ENCODE measurements at places on chromosomes 1 and 21.

DNA sequence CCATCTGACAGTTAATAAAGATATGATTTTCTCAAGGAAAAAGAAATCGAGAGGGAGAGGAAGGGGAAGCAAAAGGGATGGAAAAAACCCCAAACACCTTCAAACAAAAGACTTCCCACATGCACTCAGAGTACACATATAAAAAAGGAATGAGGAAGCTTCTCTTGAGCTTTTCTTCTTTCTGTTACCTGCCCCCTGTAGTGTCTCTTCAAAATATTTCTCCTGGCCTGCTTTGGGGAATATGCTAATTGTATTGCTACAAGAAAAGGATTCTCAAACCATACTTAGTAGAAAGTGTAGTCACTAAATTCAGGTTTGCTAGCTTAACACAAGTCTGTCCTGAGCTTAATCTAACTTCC lies 58.7 kb downstream of the KIF14 start:
- no peak for DNase-seq

- no peak for DNase-seq
Observed at GRCh38 chr1:40383095-40383487, 9.6 kb downstream of the SMAP2 start.

- DNase-seq = no peak
Observed at GRCh38 chr1:94039514-94039870, 81.5 kb downstream of the ABCA4 start.

DNA sequence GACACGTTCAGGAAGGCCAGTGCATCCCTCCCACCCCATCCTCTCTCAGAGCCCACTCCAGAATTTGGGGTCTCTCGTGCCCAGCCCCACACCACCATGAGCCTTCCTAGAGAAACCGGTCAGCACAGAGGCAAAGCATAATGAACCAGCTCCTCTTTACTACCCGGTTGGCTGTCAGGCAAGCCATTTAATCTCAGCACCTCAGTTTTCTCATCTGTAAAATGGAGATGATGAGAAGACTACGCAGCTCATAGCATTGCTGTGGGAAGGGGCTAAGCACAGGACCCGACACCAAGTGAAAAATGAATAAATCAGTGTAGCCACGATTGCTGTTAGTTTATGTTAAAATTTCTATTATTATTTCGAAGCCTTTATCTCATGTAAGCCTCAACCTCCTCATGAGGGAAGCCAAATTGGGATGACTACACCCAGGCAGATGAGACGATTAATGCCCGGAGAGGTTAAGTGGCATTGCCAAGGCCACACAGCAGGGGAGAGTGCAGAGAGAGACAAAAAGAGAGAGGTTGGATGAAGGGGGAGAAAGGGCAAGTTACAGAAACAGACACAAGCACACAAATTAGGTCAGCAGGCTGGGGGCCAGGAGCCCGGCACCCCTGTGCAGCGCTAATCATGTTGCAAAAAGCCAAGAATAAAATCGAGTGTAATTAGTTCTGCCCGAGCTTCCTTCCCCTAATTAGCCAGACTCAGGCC lies 25.7 kb downstream of the SDC3 start:
- no peak for DNase-seq

- DNase-seq = no peak
Observed at GRCh38 chr1:175968486-175969172, 225.2 kb upstream of the TNR start.

DNA sequence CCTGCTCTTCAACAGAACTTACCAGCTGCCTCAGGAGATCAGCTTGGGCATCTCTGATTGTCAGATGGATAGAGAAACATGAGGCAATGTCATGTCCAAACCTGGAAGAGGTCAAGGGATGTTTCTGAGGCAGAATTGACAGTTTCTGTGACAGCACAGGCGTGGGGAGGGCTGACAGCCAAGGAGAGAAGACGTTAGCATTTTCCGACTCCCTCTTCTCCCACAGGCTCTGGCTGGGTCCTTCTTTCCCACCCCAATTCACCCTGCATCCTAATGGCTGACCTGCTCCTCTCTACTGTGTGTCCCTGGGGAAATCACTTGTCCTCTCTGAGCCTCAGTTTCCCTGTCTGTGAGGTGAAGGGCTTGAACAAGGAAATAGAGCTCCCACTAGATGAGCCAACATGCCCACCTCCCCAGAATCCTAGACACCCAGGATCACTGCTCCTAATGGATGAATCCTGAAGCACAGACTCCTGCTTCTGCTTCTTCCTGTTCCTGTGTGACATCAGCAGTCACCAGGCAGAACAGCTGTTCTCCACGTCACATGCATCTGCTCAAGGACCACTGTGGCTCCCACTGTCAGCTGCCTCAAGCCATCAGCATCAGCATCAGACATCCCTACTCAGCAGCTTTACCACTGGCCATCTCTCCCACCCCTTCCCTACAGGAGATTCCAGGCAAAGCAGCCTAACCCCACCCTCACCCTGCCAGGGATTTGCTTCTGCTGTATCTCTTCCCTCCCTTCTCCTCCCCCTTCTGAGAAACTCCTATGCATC lies 408.0 kb downstream of the MATN1 start:
- no peak for DNase-seq

DNA sequence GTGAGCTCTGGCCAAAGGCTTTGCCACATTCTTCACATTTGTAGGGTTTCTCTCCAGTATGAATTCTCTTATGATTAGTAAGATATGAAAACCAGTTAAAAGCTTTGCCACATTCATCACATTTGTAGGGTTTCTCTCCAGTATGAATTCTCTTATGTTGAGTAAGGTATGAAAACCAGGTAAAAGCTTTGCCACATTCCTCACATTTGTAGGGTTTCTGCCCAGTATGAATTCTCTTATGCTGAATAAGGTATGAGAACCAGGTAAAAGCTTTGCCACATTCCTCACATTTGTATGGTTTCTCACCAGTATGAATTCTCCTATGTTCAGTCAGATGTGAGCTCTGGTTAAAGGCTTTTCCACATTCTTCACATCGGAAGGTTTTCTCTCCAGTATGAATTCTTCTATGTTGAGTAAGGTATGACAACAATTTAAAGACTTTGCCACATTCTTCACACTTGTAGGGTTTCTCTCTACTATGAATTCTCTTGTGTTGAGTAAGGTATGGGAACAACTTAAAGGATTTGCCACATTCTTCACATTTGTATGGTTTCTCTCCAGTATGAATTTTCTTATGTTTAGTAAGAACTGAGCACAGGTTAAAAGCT lies 20.7 kb downstream of the ZNF695 start:
- DNase-seq = no peak

- no peak for DNase-seq
Observed at GRCh38 chr1:65866439-65866838, 73.7 kb downstream of the PDE4B start.

DNA sequence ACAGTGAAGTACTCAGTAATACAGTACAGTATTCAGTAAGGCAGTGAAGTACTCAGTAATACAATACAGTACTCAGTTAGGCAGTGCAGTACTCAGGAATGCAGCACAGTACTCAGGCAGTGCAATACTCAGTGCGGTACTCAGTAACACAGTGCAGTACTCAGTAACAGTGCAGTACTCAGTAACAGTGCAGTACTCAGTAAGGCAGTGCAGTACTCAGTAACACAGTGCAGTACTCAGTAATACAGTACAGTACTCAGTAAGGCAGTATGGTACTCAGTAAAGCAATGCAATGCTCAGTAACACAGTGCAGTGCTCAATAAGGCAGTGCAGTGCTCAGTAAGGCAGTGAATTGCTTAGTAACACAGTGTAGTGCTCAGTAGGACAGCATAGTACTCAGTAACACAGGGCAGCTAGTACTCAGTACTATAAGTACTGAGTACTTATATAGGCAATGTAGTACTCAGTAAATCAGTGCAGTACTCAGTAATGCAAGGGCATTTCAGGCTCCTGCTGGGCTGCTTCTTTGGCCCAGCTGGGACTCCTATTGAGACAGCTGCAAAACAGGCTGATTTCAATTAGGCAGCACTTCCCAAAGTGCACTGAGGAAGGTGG lies 411.3 kb downstream of the DISC1 start:
- DNase-seq = no peak

DNA sequence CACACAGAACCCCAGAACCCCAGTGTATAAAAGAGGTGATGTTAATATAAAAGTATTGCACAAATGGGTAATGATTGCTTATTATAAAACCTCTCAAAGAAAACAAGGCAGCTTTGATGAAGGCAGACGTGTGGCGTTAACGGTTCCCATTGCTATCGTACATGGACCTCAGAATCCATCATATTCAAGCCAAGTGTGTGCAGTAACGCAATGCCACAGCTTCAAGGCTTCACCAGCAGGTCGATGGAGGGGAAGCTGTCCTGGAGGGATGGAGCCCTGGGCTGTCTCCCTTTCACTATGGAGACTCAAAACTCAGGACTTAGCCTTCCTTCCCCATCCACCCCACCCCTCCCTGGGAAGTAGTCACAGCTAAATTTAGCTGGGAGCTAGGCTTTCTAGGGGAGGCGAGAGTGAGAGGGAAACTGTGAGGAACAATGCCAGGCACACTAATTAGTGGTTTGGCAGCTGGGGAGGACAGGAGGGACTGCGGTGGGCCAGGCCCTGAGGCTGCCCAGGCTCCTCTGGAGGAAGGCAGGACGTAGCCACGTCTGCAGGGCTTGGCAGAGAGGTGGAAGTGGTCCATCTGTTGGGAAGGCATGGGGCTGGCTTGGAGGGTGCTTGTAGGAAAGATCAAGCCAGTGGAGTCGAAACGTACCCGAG lies 121.2 kb downstream of the HMGB4 start:
- no peak for DNase-seq

DNA sequence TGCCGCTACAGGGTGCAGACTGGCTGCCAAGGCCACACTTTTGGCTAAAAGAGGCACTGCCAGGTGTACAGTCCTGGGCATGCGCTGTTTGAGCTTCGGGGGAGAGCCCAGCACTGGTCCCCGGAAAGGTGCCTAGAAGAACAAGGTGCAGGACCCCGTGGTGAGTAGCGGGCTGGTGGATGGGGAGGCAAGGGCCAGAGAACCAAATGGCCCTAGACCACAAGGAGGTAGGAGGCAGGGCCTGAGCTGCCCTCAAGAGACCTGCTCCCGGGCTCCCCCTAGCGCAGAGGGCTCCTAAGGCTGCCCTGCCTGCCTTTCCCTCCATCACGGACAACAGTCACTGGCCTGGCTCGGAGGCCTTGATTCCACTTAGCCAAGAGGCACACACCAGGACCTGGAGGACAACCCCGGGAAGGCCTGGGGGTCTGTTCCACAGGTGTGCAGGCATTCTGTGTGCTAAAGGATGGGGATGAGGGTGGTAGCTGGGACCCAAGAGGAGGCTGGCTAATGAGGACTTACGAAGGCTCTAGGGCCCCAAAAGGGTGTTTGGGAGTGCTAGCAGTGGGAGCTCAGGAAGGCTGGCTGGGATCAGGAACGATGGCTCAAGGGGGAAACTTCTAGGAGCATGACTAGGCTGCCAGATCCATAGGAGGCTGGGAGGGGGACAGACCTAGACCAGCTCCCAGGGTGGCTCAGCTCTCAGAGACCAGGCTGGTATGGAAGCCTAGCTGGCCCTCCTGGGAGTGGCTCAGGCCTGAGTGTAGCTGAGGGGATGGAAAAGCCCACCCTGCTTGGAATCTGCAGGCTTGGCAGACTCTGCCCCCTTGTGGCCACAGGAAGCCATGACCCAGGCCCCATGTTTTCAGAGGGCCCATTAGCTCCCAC lies 742 bp downstream of the ARTN start:
- no peak for DNase-seq

- DNase-seq = no peak
Observed at GRCh38 chr1:57204942-57205787, 218.7 kb downstream of the DAB1 start.

GRCh38 chr1:189706594-189706993 lies 771.1 kb downstream of the BRINP3 start:
- no peak for DNase-seq

GRCh38 chr1:51957618-51958017 lies 32.9 kb downstream of the RAB3B start:
- no peak for DNase-seq

DNA sequence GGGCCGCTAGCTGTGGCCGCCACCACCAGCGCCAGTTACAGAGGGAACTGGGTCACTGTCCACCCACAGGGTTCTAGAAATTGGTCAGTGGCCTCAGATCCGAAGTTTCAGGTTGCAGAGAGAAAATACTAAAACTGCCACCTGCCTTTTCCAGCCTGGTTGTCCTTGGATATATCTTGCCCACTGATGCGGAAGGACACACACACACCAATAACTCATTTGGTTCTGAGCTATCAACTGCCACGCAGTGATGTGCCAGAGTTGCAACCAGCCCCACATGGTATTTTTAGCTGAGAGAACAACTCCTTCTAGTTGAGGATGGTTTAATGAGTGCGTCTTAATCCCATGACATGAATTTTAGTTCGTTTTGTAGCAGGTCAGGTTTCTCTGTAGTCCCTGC lies 68.1 kb downstream of the SH3BGR start:
- no peak for DNase-seq

DNA sequence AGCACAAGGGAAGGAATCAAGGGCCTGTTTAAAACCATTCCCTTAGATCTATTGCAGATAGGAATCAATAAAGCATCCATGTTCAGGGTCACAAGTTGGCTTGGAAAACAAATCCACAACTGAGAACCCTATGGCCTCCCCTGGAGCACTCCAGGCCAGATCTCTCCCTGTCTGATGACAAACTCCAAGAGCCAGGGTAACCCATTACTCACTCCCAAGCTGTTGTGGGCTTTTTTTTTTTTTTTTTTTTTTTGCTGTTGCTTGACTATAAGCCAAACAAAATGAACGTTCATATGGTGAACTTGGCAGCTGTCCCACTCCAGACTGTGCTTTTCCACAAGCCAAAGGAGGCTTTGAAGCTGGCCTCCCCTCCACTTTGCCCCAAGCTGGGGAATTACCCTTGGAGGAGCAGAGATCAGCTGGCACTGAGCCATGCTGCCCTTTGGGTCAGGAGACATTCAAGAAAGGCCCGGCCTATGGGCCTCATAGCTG lies 35.7 kb upstream of the VAV3 start:
- no peak for DNase-seq

Measured in activated gamma-delta T cell (primary cell).